T1000 (cell line): ENCODE measurements at places on chromosomes 3 and 15.

- no peak for DNase-seq
Measured at GRCh38 chr3:193844472-193844871, 251.5 kb downstream of the OPA1 start.

GRCh38 chr15:50082066-50082465 is 37.0 kb downstream of the ATP8B4 start:
- no peak for DNase-seq

DNA sequence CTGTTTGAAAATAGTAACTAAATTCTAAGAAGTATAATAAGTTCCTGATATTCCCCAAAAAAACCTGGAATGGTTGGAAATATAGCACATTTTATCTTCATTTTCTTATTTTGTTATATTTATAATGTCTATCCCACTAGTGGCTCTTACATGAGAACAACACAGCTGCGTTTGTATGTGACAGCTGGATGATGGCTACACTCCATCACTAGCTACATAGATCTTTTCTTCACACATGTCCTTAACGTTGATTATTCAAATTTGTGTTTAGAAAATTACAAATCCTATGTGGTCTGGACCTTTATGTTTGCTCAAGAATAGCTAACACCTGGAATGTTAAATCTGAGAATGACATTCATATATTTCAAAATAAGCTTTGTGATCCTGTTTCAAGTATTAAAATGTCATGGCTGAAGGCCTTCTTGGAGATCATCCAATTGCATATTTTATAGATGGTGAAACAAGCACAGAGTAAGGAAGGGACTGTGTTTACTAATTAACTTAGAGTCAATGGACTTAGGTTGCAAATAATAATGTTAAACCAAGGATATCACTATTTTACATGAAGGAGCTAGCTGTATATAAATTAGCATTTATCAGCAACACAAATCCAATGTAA is 60.8 kb downstream of the ATP13A5 start:
- no peak for DNase-seq

DNA sequence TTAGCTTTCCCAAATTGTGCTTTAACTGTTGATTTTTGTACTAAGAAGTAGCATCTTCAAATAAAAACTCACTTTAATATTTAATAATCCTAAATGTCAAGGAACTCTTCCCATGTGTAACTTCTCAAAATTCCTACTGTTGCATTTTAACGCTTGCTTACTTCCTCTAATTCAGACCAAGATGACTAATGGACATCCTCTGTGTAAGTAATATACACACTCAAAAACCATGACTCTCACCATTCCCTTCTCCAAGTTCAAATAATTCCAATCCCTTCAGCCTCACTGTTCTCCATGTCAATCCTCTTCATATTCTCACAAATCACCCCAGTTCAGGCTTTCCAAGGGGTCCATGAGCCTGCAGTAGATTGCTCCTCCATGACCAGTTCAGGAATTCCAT is 13.0 kb downstream of the MRPL46 start:
- no peak for DNase-seq

GRCh38 chr3:72510247-72510646 is 338.0 kb downstream of the SHQ1 start:
- DNase-seq, result no peak

- no peak for DNase-seq
Measured at GRCh38 chr3:126621627-126622345, 33.1 kb downstream of the TXNRD3 start.

GRCh38 chr3:16140894-16141285 is 33.6 kb upstream of the GALNT15 start:
- no peak for DNase-seq

GRCh38 chr3:49257187-49257586 is 19.8 kb downstream of the C3orf62 start:
- no peak for DNase-seq

GRCh38 chr3:4949659-4950058 is 29.6 kb upstream of the BHLHE40 start:
- DNase-seq, result no peak

GRCh38 chr3:126300761-126301481 is 56.3 kb downstream of the KLF15 start:
- no peak for DNase-seq

DNA sequence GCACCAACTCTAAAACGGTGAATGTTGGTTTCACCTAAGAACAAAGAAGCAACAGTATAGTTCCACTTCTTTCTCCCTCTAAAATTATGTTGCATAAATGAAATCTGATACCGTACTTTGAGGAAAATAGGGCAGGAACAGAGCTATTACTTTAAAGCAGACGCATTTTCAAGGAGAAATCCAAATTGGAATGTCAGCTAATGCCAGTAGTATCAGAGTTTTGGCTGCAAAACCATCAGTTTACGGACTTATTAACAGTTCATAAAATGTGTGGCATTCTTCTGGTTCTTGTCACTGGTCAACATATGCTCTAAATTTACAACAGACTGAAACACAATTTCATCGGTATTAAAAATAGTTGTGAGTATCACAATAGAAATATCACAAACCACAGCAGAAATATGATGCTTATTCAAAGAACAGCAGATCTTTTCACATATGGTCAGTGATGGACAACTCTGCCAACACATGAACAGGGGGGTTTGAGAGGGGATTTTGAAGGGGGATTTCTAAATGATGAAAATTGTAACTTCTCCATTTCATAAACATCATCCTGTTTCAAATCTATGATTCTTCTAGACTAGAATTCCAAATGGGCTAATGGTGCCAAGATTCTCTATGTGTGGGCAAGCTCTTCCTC is 38.7 kb upstream of the ROBO2 start:
- DNase-seq, result no peak

DNA sequence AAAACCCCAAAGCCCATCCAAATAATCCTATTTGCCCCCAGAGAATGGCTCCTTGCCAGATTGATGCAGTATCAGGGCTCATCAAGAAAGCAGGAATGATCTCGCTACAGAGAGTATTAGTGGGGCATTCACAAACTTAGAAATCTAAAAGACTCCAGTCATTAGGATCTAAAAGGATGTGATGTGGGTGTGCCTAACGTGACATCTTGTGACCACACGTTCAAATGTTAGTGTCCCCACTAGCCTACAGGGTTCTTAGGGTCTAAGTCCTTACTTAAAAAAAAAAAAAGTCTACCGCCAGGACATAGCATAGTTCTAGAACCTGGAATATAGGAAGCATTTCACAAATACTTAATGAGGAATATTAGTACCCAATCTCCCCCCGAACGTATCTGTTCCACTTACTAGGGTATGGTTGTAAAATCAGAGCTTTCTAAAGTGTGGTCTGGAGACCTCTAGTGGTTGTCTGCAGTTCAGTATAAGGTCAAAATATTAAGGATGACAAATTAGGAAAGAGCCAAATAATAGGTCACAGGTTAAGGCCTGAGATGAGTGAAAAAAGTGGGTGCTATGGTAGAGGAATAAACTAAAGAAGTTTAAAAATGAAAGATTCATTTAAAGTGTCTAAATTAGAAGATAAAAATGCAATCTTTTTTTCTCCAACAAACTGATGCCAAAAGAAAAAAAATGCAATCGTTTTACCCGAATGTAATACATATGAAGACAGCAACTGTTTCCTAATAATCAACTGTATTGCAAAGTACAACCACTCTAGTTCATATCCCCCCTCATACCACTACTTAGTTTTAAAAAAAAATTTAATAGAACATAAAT is 4.2 kb upstream of the CHRM5 start:
- DNase-seq, result no peak

- no peak for DNase-seq
Measured at GRCh38 chr15:34336991-34337556, 507 bp downstream of the SLC12A6 start.
